Epithelial cell of proximal tubule (primary cell): ENCODE measurements at places on chromosomes 2 and 18.

GRCh38 chr2:169162613-169163012 is 93.2 kb downstream of the DHRS9 start:
- no peak for DNase-seq

- DNase-seq: no peak
Observed at GRCh38 chr2:6783238-6783614, 82.5 kb downstream of the CMPK2 start.

DNA sequence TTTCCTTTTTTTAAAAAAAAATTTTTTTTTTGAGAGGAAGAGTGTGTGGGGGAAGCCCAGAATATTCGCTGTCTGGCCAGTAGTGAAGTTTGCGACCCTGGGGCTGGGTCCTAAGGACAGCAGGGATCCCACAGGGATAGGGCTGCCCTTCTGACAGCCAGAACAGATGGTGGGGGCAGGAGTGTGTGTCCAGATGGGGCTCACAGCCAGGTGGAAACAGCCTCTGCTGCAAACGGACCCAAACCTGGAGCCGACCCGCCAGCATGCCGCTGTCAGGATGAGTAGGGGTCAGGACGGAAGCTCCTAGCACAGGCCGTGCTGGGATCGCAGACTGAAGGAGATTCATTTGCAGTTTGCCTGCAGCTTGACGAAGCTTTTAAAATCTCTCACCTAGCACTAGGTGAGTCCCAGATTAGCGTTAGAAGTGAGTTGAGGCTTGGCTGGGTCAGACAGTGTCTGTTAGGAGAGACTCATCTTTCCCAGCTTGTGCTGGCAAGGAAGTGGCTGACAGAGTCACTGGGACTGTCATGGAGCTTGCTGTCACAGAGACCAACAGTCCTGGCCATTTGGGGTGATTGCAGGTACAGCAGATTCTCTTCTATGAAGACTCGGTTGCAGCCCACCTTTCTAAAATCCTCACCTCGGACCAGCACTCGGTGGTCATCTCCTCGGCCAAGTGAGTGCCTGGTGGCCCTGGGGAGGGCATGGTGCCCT is 93.4 kb downstream of the DGKD start:
- no peak for DNase-seq

DNA sequence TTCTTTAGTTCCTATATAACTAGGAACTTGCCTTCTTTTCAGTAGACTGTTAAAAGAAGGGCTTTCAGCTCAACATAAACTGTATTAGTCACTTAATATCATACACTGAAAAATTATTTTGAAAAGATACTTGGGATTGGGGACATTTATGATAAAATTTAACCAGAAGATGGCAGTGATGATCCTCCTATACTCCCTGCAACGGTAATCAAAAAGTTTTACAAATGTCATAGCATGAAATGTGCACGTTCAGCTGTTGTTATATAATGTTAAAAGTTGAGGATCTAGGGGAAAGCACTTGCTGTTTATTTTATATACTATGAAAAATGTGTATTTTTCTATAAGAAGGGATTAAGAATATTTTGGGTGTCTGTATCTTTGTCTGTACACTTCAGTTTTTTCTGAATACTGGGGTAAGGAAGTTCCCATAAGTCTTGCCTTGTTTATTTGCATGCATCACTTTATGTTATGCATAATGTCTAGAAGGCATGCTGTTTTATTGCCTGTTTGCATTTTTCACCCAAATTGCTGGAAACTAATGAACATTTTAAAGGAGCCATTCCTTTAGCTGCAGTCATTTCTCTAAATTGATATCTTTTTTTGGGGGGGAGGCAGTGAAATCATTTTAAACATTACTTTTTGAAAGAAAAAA is 19.0 kb downstream of the DYNC1I2 start:
- DNase-seq: no peak

DNA sequence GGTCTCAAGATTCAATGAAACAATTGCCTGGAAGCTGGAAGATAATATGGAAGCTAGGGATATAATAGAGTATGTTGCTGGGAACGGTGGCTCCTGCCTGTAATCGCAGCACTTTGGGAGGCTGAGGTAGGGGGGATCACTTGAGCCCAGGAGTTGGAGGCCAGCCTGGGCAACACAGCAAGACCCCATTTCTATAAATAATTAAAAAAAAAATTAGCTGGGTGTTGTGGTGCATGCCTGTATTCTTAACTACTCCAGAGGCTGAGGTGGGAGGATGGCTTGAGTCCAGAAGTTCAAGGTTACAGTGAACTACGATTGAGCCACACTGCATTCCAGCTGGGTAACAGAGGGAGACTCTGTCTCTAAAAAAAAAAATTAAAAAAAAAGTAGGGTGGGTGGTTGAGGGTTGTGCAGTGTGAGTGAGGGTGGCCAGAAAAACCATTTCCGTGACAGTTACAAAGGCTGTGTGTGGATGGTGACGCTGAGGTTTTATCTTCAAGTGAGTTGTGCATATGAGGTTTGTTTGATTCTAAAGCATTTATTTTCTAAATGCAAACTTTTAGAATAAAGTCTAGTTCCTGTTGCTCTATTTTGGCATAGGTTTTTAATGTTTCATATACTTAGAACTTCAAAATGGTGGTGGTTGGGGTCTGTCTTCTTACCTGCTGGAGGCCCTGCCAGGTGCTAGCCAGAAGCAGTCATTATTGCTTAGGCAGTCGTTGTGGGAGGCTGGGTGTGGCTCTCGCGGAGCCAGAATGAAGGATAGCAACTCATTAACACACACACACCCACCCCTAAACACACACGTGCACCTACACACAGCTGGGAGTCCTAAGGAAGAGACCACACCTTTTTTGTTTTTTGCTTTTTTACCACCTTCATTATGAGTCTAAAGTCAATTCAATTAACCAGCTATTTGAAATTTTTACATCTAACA is 4.7 kb upstream of the IL1R2 start:
- no peak for DNase-seq

GRCh38 chr18:23440131-23440530 is 13.0 kb upstream of the RIOK3 start:
- no peak for DNase-seq
